ENCODE measurements at places on chromosomes 5 and 9. TPM values are rescaled to one million over a fixed set of nuclear protein-coding genes. Genes with fewer than 3 reads are reported as not detected.

DNA sequence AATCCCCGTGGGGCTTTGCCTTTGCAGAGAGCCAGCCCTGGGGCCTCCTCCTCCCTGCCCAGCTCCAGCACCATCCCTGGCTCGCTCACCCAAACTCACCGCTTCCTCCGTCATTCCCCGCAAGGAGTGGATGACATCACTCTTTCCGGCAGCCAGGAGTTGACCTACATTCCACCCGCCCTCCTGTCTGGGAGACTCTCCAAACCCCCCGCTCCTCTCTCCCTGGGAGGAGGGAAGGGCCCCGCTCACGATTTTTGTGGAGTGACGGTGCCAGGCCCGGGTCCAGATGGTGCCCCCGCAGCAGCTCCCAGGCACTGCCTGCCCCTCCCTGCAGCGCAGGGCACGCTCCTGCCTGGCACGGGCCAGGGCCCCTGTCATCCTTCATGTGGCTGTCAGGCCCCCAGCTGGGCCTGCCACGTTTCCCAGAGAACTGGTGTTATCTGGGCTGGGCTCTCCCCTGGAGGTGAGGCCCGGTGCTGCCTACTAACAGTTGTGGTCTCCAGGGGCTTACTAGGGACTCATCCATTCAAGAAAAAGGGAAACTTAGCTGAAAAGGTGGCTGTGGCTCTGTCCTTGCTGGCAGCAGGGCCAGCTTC, 52.3 kb downstream of the NTNG2 start:
- DNase-seq = no peak

DNA sequence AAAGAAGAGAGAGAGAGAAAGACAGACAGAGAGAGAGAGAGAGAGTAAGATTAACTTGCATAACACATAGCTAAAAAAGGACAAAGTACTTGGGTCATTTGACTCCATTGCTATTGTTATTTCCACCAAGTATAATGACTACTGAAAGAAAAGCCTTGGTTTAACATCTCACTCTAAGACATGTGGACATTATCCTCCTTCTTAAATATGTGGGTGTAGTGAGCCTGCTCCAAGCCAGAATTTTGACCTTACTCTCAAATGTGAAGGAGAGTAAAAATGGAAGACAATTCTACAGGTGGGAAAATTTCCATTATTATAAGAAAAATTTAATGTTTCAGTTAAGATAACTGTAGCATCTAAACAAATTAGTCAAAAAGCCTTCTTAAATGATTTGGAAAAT, 8.5 kb upstream of the MARCOL start:
- DNase-seq = no peak

DNA sequence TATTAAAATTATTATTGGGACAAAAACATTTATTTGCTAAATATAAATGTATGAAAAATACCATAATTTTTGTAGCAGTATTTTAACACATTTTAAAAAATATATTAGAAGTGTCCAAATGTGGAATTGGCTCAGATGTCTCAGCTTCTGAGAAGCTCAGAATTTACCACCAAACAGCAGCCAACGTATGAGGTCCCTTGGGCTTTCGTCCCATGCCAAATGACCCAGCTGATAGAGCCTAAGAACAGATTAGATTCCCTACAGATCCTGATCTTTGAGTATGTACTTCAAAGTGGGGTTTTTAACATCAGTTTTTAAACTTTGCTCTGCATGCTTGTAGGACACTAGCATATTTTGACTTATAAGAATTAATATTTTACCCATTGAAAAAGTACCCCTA, 77.3 kb upstream of the RPS23 start:
- no peak for DNase-seq

DNA sequence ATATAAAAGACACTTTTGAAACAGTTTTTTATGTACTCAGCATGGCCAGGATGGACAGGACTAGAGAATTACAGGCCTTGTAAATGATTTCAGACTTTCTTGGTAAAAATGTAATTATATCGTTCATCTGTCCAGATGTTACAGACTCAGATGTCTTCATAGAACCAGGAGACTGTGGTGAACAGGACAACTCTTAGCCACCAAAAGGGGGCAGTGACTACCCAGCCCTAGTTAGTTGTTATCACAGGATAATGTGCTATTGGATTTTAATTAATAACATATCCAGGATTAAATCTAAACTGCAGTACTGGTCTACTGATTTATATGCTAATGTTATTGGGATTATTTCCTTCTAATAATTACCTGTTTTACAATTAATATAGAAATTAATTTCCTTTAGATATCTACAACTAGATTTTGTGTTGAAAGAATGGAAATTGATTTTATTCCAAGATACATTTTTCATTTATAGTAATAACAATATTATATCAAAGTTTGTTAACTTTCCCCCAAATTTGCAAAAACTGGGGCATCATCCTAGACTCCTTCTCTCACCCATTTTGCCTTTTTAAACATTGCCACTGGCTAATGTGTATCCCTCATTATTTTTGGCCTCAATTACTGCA, 99.4 kb downstream of the MTREX start:
- no peak for DNase-seq

DNA sequence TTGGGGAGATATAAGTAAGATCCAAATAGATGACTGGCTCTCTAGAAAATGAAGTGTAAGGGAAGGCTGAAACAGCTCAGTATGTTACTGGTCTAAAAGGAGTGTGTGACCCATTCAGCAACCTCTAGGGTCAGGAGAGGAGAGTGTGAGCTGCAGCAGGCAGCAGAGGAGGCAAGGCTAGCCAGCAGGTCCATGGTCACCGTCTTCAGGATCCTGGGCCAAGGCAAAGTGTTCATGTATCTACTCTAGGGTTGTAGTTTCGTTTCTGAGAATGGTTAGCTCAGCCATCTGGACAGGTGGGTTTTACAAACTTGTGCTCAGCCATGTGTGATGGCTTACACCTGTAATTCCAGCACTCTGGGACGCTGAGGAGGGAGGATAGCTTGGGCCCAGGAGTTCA, 13.7 kb downstream of the MYO10 start:
- no peak for DNase-seq

DNA sequence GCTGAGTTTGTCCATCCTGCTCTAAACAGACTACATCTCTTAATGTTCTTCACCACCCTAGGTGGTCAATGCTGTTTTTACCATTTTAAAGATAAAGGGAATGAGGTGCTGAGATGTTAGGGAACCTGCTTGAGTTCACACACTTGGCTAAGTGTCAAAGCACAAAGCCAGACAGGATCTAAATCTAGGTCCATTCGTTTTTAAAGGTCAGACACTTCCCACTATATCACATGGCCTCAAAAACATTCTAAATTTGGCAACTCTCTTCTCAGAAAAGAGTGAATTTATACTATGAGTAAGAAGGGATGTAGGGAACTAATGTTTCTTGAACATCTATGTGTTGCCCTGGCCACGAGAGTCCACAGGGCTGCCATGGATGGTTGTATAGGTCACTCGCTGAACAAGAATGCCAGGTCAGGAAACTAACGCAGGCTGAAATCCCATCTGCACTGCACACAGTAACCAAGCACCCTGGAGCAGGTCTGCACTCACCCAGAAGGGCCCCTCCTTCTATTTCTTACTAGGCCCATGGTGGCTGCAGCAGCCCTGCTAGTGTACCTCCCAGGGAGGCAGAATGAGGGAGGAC, 213.0 kb downstream of the SPOCK1 start:
- DNase-seq = no peak

GRCh38 chr5:127549551-127549950, 32.1 kb downstream of the PRRC1 start:
- DNase-seq = no peak

DNA sequence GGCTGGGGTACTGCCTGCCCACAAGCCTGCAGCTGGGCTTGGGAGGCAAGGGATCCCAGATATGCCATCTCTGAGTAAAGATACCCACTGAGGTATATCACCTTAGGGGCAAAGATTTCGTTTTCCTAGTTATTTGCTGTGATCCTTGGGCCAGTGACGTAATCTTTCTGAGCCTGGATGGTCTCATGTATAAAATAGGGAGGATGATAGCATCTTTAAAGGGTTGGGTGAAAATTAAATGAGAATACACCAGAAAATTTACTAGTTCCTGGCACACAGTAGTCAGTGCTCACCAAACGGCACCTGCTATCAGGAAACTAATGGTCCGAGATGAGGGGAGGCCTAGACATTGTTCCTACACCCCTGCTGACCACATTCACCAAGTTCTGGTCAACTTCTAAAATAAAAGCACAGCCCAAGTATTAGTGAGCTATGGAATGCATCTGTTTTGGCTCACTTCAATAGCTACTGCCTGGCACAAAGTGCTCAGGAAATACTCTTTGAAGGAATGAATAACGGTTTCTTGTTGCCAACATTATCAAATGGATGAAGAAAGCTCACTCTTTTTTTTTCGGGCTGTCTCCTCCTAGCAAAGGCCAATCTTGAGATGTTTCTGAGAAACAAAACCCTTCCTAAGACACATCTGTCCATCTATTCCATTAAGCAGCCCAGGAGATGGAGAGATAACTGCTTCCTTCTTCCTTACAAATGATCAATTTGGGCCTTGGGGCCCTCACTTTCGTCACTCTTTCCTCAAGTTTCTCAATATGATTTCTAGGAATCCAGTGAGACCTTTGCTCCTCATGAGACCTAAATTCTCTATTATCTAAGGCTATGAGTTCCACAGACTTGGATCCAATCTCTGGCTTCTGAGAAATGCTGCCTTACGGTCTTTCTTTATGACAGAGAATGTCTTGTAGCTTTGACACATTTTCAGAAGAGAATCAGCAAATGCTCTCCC, 98.2 kb downstream of the DPYSL3 start:
- no peak for DNase-seq

- DNase-seq = no peak
Measured at GRCh38 chr5:154937186-154937717, 759 bp downstream of the GEMIN5 start.

DNA sequence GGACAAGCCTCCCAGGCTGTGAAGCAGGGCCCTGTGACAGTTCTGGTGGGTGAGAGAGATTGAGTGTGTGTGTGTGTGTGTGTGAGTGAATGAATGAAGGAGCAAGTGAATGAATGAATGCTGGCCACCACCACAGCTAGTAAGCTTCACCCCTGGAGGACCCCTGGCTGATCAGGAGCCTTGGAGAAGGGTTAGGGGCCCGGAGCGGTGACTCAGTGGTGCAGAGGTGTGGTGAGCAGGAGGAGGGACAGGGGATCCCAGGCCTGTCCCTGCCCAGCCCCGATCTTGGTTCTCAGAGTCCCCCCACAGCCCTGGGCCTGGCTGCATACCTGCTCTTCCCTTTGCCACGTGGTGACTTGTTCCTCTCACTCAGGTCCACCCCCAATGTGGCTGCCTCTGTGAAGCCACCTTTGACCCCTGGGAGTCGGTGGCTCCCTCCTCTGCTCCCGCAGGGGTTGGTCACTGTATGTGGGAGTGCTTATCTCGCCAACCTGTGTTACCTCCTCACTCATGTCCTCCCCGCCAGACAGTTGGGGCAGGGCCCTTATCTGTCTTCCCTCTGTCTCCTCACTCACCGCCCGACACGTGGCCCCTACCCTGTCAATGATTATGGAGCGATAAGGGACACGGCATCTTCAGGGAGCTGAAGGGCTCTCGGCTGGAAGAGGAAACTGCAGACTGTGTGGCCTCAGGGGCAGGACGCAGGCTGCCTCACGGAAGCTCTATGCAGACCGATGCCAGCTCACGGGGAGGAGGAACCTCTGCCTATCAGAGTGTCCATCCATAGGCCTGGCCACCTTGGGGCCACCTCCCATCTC, 99.9 kb upstream of the PITX1 start:
- no peak for DNase-seq

The RANBP3L gene
- total RNA-seq = 0.49 TPM

The PCDHA8 gene
- not detected for total RNA-seq

The LHX3 gene
- not detected for total RNA-seq
